ENCODE measurements at places on chromosomes 3 and 15.

DNA sequence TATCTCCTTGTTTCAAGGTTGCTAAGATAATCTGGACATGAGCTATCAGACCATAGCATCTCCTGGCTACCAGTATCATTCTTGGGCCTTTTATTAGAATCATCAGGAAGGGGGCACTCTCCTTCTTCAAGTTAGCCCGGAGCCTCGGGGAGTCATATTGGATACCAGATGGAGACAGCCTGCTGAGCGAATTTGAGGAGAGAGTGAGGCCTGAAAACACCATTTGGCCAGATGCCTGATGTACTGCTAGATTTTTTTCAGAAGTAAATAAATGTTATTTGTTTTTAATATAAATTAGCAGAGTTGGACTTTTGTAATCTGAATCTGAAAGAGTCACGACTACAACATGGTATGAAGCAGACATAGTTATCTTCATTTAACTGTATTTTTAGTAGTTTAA, 848.6 kb downstream of the IGSF11 start:
- DNase-seq = no peak

DNA sequence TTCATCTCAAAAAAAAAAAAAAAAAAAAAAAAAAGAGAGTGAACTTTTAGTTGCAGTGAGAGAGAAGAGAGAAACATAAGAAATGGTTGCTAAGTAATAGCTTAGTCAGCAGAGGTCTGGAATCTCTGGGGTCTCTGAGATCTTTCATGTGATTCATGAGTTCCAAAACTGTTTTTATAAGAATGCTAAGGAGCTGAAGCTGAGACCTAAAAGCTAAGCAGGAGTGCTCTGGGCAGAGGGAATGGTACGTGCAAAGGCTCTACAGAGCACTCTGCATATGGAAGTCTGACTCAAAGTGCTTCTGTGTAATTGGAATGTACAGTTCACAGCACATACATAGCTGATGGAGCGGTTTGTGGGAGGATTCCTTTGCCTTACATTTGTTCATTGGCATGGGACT, 66.3 kb upstream of the LRIG1 start:
- no peak for DNase-seq

DNA sequence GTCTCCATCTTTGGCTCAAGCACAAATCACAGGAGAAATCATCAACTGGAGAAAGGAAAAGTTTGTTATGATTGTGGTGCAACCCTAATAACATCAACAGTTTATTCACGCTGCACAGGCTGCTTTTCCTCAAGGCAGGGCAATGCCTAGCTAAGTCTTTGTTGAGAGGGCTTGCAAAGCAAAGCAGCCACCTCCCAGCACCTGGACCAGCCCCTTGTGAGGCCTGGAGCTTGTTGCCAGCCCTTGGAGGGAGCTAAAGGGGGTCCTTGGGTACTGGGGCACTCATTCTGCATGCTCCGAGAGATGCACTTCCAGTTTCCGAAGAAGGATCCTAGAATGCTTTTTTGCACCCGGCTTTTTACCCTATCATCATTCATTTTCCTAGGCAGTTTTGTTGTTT, 288.2 kb downstream of the CLSTN2 start:
- DNase-seq = no peak

DNA sequence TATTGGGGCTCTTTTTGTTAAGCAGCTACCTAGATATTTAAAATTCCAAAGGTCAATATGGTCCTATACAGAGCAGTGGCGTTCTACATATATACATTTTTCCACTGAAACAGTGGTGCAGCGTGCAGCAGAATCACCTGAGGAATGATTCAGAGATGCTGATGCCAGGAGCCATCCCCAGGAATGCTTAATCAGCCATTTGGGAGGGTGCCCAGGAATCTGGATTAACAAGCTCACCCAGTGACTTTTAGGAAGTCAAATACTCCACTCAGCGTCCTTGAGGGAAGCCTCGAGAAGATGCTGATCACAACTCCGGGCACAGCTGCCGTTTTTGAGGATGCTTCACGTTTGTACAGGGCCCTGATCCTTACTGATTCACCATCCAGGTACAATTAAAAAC, 82.6 kb upstream of the ARHGEF3 start:
- no peak for DNase-seq

DNA sequence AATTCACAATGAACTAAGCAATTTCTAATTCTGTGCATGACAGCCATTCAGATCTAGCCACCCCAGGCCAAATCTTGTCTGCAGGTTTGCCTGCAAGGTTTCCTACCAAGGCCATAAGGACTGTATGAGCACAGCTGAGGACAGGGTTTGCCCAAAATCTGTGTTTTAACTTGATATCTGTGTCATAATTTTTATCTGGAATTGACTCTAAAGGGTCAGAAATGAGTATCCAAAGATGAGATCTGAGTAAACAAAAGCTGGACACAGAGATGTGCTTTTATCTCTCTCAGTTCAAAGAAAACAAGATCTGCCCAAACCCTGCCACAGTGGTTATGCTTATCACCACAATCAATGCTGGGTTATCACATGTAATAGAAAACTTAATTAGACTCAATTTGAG, 154.6 kb upstream of the COL8A1 start:
- DNase-seq = no peak

Data from activated naive CD4-positive, alpha-beta T cell treated with anti-CD3 and anti-CD28 coated beads, Interleukin-2, amount 10 ng/mL, durations not matched to agents 7 days and 5 days (primary cell).